ENCODE measurements at places on chromosomes 16 and 17. TPM values are rescaled to one million over a fixed set of nuclear protein-coding genes. Genes with fewer than 3 reads are reported as not detected.

GRCh38 chr17:31413874-31414549 is 22.5 kb downstream of the RAB11FIP4 start:
- peak; percentile 72 for DNase-seq

Gene AKAP10
- 17.8 TPM for total RNA-seq

Gene ZPBP2
- 5.3 TPM for total RNA-seq

- no peak for DNase-seq
These were observed 263.7 kb upstream of the RPL38 start for GRCh38 chr17:73939806-73940205.

DNA sequence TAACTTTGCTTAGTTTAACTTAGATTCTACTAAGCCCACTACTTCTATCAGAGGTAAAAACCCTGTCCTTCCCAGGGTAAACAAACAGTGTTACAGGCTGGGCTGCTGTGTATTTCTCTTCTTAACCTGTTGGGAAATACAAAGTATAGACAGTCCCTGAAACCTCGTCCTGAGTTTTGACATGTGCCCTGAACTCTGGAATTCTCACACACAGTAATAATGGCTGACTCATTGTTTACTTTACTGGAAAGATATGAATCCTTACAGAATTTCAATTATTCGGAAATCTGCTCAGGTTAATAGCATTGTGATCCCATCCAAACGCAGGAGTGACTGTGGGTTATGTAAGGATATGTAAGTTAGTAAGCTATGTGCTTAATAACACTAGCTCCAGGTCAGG is 199.1 kb downstream of the TMEM114 start:
- no peak for DNase-seq

DNA sequence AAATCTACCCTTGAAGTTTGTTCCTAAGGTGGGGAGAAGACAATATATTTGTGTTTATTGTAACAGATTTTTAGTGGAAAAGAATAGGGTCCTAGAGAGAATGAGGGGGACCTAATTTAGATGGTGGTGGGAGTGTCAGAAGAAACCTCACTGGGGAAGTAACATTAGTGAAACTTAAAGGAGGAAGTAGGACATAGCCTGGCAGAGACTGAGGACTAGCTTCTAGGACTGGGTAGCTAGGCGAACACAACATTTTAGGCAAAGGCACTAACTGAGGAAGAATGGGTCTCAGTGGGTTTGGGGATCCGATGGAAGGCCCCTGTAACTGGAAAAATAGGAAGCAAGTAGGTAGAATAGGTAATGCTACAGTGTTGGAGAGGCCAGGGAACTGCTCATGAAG is 4.2 kb upstream of the ARL2BP start:
- DNase-seq: no peak

DNA sequence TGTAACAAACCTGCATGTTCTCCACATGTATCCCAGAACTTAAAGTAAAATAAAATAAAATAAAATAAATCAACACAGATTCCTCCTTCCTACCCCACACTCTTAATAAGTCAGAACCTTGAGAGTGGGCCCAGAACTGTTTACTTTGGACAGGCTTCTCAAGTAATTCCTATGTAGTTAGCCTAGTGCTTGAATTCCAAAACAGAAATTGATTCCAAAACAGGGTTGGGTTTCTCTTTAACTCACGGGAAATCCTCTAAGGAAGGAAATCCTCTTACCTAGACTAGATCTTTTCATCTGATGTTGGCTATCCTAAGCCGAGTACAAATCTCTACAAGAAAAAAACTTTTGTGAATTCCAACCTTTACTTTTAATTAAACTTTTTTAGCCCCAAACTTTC is 324.7 kb upstream of the C16orf82 start:
- DNase-seq: no peak

GRCh38 chr16:87447323-87447722 is 45.5 kb downstream of the ZCCHC14 start:
- no peak for DNase-seq

- no peak for DNase-seq
These were observed 8.2 kb downstream of the CENPX start for GRCh38 chr17:82014432-82014831.

Gene NAGS
- 0.48 TPM for total RNA-seq

DNA sequence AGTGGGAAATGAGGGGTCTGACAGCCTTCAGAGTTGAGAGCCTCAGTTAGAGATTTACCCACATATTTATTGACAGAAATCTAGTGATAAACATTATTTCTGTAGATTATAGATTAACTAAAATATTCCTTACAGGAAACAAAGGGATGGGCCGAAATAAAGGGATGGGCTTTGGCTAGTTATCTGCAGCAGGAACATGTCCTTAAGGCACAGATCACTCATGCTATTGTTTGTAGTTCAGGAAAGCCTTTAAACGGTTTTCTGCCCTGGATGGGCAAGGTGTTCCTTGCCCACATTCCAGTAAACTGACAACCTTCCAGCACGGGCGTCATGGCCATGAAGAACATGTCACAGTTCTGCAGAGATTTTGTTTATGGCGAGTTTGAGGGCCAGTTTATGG is 154.8 kb upstream of the TOM1L1 start:
- DNase-seq: no peak

Data from umbilical cord (tissue), 2 donors.